Activated CD4-positive, CD25-positive, alpha-beta regulatory T cell treated with anti-CD3 and anti-CD28 coated beads, Interleukin-2, amount 50 U/mL, for 24 hours (primary cell): ENCODE measurements at places on chromosomes 6 and 20.

- ATAC-seq, result no peak
Measured at GRCh38 chr6:40671001-40671693, 84.0 kb upstream of the LRFN2 start.

GRCh38 chr6:31152781-31153180 lies 4.8 kb downstream of the CCHCR1 start:
- ATAC-seq, result no peak

DNA sequence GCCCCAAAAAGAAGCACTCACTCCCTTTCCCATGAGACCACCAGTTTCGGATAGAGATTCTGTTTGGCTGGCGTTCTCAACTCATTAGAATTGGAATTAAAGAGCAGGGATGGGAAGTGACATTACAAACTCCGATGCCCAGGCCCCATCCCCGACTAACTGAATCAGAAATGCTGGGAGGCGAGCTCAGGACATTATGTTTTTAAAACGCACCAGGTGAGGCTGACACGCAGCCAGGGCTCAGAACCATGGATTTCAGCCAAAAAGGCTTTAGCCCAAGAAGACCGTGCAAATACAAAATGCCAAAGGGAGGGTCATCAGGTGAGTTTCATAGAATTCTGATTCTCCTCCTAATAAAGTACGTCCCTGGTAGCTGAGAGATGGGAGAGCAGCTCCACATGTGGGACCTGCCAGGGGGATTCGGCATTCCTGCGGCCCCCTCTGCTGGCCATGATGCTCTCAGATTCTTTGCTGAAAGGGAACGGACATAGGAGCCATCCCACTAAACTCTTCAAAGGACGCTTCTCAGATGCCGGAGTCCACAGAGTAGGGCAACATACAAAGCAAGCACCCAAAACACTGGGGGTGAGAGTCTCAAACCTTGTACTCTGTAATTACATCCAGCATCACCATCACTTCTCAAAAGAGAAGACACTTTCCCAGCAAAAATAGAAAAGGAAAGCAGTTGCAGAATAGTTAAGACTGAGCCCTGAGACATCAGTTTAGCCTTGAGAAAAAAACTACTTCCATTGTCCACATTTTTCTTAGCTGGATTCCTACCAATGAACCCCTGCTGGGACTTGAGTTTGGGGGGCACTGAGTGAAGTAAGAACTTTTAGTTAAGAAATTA lies 205.2 kb downstream of the BMP7 start:
- no peak for ATAC-seq

GRCh38 chr6:69768664-69769063 lies 28.1 kb downstream of the LMBRD1 start:
- ATAC-seq, result no peak

DNA sequence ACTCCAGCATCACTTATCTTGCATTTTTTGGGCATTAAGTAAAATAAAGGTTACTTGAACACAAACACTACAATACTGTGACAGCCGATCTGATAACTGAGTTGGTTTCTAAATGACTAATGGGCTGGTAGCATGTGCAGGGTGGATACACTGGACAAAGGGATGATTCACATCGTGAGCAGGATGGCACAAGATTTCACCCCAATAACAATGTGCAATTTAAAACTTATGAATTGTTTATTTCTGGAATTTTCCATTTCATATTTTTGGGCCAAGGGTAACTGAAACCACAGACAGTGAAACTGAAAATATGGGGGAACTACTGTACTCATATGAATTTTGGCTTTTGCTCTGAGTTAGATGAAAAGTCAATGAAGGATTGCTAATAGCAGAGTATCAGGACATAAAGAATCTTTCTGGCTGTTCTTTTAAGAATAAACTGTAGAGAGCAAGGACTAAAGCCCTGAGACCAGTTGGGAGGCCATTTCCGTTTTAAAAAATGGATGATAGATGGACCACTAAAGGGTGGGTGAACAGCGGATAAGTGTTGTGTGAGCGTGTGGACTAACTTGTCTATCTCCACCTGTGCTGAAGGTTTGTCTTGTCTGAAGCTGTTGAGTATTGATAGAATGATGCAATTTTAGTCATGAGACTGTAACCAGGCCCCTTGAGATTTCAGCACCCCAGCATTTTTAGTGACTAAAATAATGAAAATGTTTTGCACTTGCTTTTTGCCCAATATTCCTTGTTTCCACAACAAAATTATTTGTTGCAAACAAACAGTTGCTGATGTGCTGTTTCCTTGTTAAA lies 8.2 kb downstream of the SPINT3 start:
- no peak for ATAC-seq

- ATAC-seq, result no peak
Measured at GRCh38 chr6:159234102-159234553, 64.9 kb downstream of the FNDC1 start.

GRCh38 chr20:54174457-54175175 lies 830 bp upstream of the CYP24A1 start:
- ATAC-seq, result no peak

DNA sequence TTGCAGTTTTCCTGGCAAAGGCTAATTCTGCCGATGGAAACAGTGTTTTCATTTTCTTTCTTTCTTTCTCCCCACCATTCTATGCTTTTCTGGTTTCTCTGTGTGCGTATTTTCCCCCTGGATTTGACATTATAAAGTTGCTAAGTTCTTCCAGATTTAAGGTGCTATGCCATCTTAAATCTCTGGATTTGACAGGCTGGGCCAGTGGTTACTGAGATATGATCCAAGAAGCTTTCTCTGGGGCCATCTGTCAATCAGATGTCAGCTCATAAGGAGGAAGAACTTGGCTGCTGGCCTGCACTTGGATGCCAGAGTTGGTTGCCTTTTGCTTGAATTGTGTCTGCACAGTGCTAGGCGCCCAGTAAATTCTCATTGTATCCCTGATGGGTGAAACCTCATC lies 39.7 kb downstream of the SLC2A10 start:
- no peak for ATAC-seq

- peak; percentile 92 for ATAC-seq
Measured at GRCh38 chr6:33271468-33272274, at the start of the genes RPS18 and VPS52. Gene RPS18 (plus strand): TSS chr6:33272075. CDS start chr6:33272120, 45 bp downstream. Gene VPS52 (minus strand): TSS chr6:33271876. CDS start chr6:33271675, 201 bp downstream.

DNA sequence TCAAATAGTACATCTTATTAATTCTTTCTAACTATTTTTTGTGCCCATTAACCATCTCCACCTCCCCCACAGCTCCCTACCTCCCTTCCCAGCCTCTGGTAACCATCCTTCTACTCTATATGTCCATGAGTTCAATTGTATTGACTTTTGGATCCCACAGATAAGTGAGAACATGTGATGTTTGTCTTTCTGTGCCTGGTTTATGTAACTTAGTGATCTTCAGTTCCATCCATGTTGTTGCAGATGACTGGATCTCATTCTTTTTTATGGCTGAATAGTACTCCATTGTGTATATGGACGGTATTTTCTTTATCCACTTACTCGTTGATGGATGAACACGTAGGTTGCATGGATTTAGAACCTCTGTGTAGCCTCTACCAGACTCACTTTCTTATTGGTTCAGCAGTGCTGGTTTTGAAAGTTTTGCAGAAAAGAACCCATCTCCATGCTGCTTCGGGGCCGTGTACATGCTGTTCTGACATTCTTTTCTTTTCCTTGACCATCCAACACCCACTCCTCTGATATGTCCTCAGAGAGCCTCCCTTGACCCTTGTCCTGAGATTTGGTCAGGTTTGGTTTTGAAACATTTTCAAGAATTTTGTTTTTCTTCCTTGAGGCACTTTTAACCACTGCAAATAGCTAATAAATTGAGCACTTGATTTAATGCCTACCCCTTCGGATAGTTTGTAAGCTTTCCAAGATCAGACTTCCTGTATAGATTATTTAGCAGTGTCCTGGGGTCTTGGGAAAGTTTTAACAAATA lies 231.2 kb upstream of the ZFP64 start:
- no peak for ATAC-seq

- peak; percentile 36 for ATAC-seq
Measured at GRCh38 chr6:125858427-125859320, 67.9 kb downstream of the NCOA7 start.

- ATAC-seq, result peak; percentile 15
Measured at GRCh38 chr6:90586546-90586835, 381 bp downstream of the MAP3K7 start.

GRCh38 chr6:151056230-151056907 lies 183.4 kb upstream of the AKAP12 start:
- ATAC-seq, result no peak

GRCh38 chr6:33733709-33734007 lies 13.0 kb downstream of the IP6K3 start:
- no peak for ATAC-seq
